ENCODE measurements at places on chromosomes 6 and 20.

DNA sequence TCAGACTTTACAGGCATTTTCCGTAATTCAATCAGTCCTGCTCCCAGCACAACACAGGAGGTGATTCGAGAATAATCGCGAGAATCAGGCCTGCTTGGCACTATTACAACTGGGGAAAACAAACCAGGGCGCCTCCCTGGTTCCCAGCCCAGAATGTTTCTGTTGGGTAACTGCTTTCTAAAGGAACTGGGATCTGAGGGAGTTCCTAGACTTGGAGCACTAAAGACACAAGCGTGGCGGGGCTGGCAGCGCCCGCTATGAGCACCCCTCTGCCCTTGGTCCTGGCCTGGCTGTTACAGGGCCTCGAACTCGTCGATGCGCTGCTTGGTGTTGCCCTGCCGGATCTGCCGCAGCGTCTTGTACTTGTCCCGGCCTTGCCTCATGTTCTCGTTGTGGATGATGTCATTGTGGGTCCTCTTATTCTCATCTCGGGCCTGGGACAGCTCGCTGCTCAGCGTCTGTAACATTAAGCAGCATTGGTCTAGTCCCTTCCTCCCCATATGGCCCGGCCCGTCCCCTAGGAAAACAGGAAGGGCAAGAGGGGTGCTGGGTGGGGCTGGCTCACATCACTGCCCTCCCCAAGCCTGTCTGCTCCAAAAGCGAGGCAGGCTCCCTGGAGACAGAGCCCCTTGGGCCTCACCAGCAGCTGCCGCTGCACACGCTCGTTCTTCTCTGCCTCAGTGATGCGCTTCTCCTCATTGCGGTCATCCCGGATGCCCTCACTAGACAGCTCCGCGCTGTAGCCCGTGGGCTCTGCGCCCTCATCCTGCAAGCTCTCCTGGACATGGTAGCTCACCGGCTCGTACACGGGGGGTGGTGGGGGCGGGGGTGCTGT, 52.3 kb downstream of the EZR start:
- DNase-seq, result no peak

DNA sequence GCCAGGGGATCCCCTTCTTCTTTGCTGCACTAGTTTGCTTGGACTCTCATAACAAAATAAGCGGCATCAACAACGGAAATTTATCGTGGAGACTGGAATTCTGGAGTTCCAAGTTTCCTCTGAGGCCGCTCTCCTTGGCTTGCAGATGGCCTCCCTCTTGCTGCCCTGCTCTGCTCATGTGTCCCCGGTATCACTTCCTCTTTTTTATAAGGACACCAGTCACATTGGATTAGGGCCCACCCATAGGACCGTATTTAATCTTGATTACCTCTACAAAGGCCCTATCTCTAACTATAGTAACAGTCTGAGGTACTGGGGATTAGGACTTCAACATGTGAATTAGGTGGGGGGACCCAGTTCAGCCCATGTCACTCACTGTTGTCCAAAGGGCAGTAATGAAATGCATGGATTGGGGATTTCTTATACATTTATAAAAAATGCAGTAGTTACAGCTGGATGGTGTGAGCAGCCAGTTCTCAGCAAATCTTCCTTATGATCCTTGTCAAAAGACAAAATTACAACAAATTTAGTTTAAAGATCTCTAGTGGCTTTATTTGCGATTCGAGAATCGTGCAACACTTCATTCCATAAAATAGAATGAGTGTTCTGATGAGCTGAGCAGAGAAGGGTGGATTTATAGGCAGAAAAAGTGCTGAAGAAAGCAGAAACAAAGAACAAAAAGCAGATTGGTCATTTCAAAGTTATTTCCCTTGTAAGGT, 59.3 kb upstream of the AKAP12 start:
- peak; percentile 20 for DNase-seq

DNA sequence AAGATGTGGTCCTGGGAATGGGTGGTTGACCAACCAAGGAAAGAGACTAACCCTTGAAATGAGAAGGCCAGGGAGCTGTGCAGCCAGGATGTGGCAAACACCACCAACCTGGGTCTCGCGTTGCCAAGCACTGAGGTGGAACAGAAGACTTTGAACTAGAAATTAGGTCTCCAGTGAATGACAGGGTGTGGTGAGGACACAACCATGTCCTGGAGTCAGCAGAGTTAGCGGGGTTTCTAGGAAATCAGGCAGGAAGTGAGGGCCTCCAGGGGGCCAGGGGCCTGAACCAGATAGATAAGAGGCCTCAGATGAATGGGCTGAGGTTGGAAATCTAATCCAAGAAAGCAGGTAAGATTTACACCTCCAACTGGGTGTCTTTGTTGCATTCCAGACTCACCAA, 353.3 kb upstream of the ARID1B start:
- DNase-seq, result peak; percentile 62

GRCh38 chr20:59606566-59606965, 2.2 kb downstream of the PHACTR3 start:
- no peak for DNase-seq

GRCh38 chr20:1205802-1206201, 2.5 kb downstream of the C20orf202 start:
- no peak for DNase-seq

DNA sequence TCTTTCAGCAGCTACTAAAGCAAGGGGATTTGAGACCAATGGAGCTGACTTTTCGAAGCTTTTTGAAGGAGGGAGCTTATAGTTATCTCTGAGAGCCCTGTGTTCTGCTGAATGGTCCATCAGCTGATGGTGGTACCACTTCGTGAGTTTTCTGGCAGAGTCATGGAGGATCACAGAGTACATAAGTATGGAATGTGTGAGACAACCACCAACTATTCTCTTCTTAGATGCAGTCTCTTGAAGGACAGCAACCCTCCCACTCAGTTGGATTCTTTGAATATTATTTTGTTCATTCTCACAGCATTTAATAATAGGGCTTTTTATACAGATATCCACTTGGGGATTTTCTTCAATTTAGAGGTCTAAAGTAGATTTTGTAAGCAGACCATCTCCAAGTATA, 75.3 kb downstream of the ELOVL2 start:
- no peak for DNase-seq

DNA sequence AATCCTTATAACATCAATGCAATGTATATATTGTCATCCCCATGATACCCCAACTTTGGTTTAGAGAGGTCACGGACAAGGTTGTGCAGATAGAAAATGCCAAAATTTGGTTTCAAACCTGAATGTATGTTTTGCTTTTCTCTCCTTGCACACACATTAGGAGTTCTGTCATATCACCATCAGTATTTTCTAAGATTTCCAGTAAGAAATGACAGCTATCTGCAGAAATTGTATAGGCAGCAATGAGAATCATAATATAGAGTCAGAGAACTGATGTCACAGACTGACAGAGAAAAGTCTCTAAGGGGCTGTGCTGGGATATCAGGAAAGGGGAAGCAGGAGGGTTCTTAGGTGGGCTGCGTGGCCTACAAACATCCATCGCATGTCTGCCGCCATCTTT, 140.0 kb downstream of the AKAP7 start:
- DNase-seq, result no peak

DNA sequence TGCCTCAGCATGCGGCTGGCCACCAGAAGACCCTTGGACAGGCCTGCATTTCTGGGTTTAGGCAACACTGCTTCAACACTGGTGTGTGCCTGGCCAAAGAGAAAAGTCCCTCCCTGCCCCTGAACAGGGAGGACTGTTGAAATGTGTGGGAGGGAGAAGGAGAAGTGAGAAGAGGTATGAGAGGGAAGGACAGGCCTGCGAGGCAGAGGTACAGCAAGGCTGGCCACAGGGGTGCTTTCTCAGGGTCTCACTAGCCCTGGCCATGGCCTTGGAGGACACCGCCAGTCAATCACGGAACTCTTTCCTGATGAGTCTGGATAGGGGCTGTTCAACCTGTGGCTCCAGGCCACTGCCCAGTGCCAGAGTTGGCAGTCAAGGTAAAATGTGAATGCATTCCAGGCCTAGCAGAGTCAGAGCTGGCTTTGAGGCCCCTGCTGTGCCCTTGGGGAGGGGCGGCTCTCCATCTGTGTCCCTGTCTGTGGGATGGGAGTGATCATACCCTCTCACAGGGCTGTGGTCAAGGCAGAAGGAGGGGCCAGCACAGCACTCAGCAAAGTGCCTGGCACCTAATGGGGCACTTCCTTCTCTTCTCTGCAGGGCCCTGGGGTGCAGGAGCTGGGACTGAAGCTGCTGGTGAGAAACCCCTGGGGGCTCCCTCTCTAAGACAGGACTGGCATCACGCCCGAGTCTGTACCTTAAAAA, 43.2 kb upstream of the CDH22 start:
- DNase-seq, result no peak

DNA sequence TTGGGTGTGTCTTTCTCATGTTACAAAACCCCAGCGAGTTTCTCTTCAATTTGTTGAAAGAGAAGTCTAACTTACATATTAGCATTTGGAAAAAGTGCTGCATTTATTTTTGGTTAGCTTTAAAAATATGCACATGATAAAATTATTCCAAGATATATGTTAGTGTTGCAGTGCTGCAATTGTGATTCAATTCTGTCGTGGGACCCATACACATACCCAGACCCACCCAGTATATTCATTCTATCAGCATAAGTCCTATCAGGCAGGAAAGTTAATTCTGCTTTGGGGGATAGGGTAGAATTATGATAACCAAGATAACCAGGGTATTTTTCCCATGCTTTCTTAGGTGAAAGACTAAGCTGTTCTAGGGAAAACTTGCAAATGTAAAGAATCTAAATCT, 313.5 kb downstream of the EPHA7 start:
- no peak for DNase-seq

DNA sequence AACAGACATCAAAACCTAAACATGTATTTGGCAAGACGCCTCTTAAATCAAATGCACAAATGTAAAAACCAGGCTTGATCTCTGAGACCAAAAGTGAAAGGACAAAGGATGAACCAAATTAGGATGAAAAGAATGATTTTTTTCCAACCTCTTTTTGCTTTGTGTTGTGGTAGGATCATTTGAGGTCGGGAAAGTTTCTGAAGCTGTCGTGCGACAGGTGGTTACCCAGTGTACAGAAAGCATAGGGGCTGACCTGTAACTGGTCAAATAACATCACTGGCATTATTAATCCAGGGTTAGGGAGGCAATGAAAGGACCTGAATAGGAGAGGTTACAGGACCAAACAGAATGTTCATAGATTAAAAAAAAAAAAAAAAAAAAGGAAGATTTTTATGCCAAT, 18.1 kb upstream of the NOL7 start:
- DNase-seq, result no peak

GRCh38 chr20:38829296-38829875, 23.9 kb downstream of the PPP1R16B start:
- DNase-seq, result no peak

DNA sequence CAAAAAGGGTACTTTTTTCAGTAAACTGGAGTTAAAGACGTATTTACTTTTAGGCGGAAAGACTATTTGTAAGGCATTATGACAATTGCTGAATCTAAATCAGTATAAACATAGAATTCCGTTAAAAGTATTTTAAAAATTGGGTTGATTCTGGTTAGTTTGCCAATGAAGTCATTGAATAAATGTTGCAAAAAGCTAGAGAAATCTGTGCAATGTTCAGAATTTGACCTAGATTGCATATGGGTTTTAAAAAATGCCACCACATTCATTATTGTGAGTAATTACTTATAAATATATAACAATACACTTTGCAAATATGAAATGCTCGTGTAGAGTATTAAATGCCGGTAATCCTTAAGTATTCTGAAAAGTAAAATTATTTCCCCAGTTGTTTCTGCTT, 116.5 kb upstream of the EEF1E1 start:
- DNase-seq, result no peak

DNA sequence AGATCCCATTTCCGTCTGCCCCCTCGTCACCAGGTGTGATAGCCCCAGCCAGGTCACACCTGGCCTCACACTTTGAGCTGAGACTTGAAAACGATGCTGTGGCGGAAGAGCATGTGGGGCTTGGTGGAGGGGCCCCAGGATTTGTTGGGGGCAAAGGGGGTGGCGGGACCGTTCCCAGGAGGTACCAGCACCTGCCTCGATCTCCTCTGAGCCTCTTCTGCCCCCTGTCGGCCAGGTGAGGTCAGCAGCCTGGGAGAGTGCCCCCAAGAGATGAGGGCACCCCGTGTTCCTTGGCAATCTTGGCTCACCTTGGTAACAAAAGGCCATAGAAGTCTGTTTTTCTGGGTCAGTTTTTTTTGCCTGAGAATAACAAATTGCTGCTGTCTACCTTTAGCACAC, 25.4 kb downstream of the SPATA2 start:
- no peak for DNase-seq

- no peak for DNase-seq
These were observed 1287.0 kb upstream of the GJE1 start for GRCh38 chr6:140845701-140846100.

- no peak for DNase-seq
These were observed 90.1 kb upstream of the EDN1 start for GRCh38 chr6:12200015-12200564.

- DNase-seq, result no peak
These were observed 219 bp downstream of the ISM1 start for GRCh38 chr20:13221313-13221672.

DNA sequence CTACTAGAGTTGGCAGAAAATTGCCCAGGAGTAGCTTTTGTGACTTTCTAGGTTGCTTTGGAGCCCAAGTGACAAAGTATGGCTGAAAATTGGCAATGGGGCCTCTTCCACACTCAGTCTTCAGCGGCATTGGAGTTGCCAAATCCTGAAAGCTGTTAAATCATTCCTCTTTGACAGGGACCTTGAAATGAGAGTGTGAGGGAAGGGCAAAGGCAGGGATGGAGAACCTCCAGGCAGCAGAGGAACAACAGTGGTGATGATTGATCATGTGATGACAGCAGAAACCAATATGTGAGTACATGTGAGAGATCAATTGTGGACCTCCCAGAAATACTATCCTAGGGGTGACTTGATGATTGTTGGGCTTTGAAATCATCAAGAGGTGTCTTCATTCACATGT, 393.9 kb downstream of the KIF16B start:
- no peak for DNase-seq

- DNase-seq, result no peak
These were observed 3.6 kb upstream of the HS3ST5 start for GRCh38 chr6:114346451-114346850.

DNA sequence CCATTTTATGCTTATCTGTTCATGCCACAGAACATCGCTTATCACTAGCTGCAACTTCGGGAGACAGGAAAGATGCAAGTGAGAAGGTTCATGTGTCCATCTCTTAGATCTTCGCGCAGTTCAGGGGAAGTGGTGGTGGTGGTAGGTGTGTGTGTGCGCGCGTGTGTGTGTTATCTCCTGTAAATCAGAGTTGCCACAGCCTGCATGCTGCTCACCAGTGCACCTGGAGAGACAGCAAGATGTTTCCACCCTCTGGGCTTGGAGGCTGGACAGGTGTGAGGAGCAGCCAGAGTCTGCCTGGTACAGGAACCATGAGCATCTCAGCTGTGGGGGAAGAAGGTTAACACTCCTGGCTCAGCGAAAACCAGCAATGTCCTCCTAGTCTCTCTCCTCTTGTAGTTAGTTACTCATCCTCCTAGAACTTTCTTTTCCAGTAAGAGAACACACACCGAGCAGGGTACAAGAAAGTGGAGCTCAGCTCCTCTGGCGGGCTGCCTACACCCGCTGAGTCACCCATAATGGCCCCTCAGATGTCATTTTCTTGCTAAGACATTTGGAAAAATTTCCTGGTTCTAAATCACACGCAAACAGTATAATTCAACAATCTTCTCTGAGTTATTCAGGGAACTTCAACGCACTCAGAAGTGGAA, 5.1 kb upstream of the TUBB1 start:
- DNase-seq, result no peak
